ENCODE measurements at places on chromosomes 6 and 20.

DNA sequence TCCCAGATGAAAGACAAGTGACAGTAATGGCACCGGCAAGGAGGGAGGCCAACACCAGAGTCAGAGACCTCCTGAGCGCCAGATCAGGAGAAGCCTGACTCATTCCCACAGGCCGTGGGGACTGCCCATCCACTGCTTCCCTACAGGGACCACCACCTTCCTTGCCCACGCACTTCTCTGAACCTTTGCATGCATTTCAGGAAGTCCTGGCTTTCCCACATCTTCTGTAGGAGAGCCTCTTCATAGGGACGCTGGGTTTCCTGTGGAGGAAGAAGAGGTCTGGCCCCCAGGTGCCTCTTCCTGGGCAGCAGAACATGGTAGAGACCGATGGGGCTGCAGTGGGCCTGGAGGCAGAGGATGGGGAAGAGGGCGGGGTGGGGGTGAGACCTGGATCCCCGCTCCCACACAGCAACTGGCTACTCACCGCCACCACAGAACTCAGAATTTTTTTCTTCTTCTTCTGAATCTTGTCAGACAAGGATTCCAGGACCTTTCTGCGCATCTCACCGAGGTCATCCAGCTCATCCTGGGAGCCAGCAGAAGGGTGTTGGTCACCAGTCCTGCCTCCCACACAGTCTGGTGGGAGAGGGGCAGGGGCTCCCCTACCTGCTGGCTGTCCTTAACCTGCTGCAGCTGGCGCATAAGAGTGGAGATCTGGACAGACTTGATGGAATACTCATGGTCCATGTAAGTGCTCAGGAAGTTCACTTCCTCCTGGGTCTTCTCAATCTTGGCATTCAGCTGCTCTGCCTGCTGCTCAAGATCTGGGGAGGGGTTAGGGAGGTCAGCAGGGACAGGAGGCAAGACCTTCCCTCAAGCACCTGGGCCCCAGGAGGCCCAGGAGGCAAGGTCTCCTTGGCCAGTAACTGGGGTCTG is 13.7 kb downstream of the C20orf96 start:
- no peak for DNase-seq

GRCh38 chr6:121698617-121699016 is 263.2 kb downstream of the GJA1 start:
- no peak for DNase-seq

GRCh38 chr6:16762550-16763477 is 1.6 kb upstream of the ATXN1 start:
- no peak for DNase-seq

DNA sequence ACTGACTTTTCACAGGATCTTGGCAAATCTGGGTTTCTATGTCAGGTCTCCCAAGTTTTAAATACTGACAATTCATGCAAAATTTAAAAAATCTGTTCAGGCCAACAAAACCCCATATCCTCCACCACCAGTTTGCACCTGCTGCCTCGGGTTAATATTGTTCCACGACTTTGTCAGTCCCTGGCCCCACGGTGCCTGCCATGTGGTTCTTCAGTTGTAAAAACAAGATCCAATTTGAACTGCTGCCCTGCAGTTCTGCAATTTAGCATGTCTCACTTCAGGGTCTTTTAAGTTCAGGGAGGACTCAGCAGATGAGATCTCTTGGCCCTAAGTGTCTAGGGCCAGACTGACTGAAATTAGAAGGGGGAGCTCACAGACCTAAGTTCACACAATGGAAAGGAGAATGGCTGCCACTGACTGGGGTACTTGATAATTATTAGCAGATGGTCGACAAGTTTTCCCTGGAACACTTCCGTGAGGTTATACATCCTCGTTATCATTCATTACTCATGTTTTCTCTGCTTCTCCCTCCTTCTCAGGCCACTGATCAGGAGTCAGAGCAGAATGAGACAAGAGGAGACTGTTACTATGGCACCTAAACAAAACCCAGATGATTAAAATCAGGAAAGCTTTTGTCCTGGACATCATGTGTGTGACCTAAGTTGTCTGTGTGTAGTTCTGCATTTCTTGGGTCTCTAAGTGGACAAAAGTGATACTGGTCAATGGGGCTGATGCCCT is 223.6 kb downstream of the KIF16B start:
- no peak for DNase-seq

- DNase-seq: no peak
Observed at GRCh38 chr6:100657678-100658330, 193.1 kb upstream of the SIM1 start.

DNA sequence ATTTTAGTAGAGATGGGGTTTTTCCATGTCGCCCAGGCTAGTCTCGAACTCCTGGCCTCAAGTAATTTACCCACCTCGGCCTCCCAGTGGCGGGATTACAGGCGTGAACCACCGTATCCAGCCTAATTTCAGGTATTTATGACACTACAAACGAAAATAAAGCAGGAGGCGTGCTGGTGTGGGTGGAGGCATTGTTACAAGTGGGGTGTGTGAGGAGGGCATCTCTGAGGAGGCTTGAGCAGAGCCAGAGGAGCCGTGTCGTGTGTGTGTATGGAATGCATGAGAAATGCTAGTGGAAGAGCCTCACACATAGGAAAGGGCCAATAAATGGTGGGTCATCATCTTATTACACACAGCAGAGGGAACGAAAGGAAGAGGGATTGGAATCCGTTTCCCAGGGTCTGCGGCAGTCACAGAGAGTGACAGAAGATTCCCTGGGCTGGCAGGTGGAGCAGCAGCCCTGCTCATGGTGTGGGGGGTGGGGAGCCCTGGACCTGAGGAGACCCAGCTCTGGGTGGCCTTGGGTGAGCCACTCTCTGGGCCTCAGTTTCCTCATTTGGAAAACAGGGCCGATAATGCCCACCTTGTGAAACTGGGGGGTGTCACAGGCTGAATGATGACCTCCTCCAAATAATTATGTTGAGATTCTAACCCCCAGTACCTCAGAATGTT is 17.2 kb upstream of the PEDS1 start:
- no peak for DNase-seq

DNA sequence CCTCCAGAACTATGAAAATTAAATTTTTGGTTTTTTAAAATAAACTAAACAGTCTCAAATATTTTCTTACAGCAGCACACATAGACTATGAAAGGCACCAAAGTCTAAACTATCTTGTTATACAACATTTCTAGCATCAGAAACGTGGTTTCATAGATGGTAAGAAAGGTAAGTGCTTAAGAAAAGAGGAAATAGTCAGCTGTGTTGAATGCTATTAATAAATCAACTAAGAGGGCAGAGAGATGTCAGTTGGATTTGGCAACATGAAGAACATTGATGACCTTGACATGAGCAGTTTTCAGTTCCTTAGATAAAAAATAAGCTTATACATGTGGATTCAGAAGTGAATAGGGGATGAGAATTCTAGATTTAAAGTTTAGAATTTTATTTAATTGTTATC is 113.6 kb downstream of the RFX6 start:
- no peak for DNase-seq

DNA sequence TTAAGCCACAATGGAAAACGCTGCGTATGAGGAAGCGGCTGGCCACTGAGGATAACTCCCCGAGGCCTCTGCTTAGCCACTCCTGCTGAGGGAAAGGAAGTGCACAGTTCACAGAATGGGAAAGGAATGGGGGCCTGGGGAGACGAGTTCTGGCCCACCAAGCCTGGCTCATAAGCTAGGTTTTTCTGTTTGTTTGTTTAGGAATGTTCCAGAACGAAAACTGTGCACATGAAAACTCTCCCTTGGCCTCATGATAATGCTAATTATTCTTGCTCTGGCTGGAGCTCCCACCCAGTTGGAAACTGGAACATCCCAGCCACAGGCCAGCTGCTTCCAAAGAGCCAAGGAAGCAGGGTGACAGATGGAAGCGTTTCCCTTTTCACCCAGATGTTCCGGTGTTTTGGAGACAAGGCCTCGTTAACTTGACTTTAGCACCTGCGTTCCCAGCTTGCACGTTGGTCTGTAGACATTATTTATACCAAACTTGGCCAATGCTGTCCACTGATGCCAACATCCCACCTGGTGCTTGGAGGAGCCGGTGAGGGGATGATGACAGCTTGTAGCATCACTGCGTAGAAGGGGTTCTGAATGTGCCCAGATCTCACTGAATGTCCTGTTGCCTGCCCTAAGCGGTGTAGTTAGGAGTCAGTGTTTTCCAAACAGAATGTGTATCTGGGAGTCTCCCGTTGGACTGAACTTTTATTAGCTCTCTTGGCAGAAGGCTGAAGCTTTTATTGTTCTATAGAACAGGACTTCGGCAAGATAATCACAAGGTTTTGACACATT is 34.5 kb downstream of the APCDD1L start:
- DNase-seq: no peak

DNA sequence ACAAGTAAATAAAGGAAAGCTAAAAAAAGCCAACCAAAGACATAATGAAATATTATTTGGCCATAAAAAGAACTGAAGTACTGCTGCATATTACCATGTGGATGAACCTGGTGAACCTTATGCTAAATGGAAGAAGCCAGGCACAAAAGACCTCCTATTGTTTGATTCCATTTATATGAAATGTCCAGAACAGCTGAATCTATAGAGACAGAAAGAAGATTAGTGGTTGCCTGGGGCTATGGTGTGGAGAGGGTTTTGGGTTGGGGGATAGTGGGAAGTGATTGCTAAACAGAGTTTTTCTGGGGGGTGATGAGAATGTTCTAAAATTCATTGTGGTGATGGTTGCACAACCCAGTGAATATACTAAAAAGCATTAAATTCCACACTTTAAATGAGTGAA is 53.2 kb downstream of the TSBP1 start:
- DNase-seq: no peak

DNA sequence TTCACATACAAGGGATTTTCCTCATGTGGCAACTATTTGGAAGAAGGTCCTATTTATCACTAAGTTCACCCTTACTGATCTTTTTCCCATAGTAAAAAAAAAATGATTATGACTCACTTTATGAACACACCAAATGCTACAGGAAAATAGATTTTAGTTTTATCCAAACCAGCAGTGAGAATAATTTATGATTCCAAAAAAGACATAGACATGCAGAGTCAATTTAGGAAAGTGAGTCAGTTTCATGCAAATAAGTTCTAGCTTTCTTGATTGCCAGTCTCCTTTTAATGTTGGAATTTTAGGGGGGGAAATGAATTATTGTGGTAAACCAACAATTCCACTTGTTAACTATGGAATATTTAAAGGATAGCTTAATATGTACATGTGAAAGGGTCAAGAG is 64.0 kb upstream of the RNF146 start:
- DNase-seq: no peak

GRCh38 chr20:52619671-52620070 is 352.5 kb upstream of the TSHZ2 start:
- DNase-seq: no peak

DNA sequence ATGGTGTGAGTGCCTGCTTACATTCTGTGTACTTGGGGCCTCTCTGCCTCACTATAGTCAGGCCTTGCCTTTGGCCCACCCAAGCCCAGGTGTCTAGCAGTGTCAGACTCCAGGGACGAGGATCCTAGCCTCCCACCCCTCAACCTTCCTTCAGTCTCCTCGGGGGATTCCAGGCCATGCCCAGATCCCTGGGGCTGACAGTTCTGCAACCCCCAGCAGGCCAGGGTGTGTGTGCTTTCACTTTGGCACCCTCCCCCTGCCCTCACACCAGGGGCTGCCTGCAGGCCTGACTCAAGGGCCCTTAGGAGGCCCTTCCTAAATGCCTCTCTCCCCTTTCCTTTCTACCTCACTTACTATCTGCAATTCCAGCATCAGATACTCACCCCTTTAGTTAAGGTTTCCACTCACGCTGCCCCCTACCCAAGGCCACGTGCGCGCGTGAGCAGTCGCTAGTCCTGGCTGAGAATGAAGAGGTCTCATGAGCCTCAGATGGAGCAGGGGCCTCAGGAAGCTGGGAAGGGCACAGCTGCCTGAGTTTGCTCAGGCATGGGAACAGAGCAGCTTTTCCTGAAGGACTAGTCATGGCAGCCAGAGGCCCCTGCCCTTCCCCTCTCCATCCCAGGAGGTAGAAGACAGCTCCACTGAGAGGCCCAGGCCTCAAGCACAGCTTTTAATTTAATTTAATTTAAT is 859 bp upstream of the CLPS start:
- no peak for DNase-seq

DNA sequence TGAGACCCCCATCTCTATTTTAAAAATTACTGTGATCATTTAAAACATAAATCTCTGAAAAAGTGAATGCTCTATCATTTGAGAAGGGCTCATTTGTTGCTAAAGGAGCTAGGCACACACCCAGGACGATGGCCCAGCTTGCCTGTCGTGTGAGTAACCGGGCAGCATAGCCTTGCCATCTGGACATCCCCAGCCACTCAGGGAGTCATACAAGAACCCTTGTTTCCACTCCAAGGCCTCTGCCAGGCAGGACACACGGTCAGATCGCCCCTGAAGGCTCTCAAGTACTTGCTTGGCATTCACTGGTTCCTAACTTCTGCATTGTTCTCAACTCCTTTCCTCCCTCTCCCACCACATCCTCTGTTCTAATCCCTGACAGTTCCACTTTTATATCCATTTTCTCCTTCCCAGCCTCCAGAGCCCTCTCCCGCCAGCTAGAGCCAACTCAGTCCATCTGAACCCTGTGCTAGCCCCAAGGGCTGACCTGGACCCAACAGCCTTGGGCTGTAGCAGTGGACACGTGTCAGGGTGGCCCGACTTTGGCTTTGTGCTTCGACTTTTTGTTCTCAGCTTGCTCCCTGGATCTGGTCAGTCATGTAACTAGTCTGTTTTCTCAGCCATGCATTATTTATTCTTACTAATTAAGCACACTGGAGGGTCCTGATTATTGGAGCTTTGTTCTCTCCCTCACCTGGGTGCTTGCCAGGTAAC is 15.7 kb upstream of the EZR start:
- no peak for DNase-seq

DNA sequence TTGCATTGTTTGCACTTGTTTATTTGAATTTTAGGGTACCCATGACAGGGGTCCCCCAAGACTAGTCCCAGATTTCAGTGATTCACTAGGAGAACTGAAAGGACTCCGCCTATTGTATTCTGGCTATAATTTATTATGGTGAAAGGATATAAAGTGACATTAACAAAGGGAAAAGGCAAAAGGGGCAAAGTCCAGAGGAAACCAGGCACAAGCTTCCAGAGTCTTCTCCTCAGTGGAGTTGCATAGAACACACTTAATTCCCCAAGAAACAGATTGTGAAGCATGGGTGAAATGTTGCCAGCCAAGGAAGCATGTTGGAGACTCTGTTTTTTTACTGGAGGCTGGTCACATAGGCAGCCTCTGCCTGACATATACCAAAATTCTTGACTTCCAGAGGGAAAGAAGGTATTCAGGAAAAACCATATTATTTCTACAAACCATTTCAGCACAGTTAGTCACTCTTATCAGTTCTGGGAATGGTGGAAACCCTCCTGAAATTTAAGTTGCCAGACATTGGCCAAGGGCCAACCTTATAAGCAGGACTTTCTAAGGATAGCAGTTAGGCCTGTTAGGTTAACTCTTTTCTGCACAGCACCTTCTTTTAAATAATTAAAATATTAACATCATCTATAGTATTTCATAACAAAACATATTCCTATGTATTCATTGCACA is 71.8 kb downstream of the FIG4 start:
- DNase-seq: no peak

All from ascending aorta (tissue), 2 donors.